CD4-positive, alpha-beta T cell treated with Interleukin-21 for 1 hour (primary cell): ENCODE measurements at places on chromosomes 2 and 18.

DNA sequence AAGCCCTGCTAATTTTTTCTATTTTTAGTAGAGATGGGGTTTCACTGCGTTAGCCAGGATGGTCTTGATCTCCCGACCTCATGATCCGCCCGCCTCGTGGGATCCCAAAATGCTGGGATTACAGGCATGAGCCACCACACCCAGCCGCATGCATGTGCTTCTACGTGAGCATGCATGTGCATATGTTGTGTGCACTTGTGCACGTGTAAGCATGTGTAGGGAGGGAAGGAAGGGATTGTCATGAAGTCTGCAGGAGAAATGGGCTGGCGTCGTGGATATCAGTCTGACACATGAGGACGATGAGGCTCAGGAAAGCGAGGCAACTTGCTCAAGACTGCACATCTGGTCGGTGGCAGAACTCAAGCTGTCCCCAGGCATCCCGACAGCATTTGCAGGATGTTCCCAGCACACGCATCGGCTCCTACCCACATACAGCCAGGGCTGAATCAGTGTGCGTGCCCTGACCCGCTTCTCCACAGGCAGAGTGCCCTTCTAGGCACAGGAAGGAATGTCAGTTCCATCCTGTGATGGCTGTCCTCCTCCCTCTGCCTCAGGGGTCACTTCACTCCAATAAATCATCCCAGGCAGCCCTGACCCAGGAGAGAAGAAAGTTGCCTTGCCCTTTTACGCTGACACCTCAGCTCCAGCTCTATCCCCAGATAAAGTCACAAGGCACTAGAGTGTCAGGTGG is 49.9 kb upstream of the SLC14A2 start:
- DNase-seq = no peak

DNA sequence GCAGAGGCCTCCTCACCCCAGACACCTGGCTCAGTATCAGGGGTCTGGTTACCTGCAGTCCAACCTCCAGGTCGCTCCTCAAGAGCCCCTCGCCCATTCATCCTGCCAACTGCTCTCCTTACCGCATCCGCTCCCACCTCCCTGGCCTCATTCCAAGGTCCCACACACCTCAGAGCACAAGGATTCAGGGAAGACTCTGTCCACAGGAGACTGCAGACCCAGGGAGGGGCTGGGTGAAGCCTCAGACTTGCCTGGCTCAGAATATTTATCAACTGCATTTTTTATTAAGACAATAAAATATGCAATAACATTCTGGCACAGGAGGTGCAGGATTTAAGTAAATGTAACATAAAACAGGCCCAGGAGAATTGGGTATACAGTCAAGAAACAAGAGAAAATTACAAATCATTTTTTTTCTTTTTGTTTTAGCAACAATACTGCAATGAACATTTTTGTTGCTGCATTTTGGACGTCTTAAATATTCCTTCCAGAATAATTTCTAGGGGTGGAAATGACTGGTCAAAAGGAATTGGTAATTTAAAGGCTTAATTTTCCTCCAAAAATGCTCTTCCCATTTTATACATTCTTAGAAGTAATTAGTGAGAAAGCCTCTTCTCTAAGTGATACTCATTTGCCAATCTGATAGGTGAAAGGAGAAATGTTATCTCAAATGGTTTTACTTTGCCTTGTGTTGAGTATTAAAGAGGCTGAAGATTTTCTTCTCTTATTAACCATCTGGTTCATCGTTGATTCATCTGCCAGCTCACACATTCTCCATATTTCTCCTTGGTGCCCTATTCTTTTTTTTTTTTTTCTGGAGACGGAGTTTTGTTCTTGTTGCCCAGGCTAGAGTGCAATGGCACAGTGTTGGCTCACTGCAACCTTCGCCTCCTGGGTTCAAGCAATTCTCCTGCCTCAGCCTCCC is 42.5 kb downstream of the TEX44 start:
- DNase-seq = no peak

GRCh38 chr2:27320958-27321543 is 1.8 kb downstream of the MPV17 start:
- no peak for DNase-seq

- no peak for DNase-seq
Observed at GRCh38 chr18:5770176-5770575, 125.1 kb downstream of the TMEM200C start.

DNA sequence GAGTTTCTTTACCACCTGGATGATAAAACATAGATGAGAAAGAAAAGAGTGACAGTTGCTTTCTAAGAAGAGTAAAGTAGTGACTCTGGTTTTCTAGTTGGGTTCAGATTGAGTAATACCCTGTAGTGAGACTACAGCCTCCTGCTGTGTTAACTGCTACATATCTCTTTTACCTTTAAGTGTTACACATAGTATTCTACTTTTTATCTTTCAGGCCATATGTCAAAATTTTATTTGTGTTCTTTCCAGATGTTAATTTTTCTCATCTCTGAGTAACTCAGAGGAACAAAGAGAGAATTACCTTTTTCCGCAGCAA is 348.2 kb downstream of the CTNNA2 start:
- no peak for DNase-seq

- DNase-seq = no peak
Observed at GRCh38 chr2:3703236-3703756, at the start of gene DCDC2C. Gene DCDC2C (plus strand): TSS chr2:3703575. CDS start chr2:3703752, 177 bp downstream.

DNA sequence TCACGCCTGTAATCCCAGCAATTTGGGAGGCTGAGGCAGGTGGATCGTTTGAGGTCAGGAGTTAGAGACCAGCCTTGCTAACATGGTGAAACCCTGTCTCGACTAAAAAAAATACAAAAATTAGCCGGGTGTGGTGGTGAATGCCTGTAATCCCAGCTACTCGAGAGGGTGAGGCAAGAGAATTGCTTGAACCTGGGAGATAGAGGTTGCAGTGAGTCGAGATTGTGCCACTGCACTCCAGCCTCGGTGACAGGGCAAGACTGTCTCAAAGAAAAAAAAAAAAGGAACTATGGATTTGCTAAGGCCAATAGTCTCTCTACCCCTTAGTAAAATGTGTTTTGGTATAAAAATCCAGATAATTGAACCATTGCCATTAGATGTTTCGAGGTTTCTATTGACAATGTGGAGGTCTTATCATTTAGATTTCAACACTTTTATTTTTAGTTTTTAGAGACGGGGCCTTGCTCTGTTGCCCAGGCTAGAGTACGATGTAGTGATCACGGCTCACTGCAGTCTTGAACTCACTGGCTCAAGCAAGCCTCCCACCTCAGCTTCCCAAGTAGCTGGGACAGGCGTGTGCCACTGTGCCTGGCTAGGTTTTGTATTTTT is 1.1 kb upstream of the TXNDC2 start:
- DNase-seq = no peak

DNA sequence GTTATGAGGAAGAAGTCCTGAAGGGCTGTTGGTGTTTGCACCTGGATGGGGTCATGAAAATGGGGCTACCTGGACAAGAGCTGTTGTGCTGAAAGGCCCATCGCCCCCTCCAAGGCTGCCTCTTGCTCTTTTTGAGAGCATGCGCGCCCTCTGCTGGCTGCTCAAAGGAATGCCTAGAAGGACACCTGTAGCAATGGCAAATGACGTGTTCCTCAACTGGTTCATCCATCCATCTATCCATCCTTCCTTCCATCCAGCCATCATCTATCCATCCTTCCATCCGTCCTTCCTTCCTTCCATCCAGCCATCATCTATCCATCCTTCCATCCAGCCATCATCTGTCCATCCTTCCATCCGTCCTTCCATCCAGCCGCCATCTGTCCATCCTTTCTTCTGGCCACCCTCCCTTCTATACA is 17.2 kb upstream of the RPL31 start:
- peak; percentile 76 for DNase-seq

DNA sequence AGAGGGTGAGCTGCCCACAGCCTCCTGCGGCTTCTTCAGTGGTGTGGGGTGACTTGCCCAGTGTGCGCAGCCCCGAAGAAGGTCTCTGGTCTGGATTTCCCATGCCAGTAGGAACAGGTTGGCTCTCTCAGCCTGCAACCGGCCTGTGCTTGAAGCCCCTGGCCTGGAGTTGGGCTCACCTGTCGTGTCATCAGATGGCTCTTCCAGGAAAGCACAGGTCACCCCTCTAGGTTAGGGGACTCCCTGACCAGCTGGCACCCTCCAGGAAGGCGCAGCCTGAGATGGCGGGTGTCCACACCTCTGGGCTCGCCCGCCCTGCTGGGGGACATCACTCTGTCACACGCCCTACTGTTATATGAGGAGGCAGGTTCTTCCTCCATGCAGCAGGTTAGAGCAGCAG is 179.8 kb downstream of the SEPTIN10 start:
- no peak for DNase-seq

DNA sequence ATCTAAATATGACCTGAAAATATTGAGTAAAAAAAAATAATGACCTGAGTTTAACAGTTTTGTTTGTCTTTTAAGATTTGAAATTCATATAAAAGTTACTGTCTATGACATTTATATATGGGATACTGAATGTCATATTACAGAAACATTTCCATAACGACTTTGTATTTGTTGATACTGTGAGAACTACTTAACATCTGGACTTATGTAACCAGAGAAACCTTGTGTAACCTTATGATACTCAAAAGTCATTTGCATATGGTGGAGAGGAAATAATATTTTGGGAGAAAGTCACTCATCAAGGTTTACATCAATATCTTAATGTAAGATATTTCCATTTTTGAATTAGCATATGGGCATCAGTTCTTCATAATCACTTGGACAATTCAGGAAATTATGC is 12.6 kb downstream of the MFSD6 start:
- DNase-seq = no peak

GRCh38 chr2:20673686-20674308 is 6.9 kb downstream of the GDF7 start:
- DNase-seq = no peak

DNA sequence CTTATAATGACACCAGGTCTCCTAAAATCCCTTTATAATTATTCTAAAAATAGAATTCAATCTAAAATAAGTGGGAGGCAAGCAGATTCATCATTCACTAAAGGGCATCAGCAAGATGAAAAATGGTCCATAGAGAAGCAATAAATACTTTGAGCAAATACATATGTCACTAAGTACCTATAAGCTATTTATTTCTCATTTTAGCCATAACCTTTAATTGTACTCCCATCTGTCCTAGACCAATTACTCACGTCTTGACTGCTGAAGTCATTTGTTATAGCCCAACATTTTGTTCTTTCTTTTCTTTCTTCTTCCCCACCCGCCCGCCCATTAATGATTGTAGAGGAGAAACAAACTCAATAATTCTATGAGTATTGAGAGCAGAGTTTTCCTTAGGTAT is 105.7 kb downstream of the MAP2 start:
- no peak for DNase-seq

- DNase-seq = no peak
Observed at GRCh38 chr2:43345391-43345813, 119.0 kb upstream of the ZFP36L2 start.

GRCh38 chr18:22981274-22982133 is 48.4 kb downstream of the RBBP8 start:
- DNase-seq = no peak

- no peak for DNase-seq
Observed at GRCh38 chr18:49525981-49526380, 35.9 kb upstream of the LIPG start.

GRCh38 chr18:8982416-8983183 is 119.9 kb upstream of the NDUFV2 start:
- peak; percentile 7 for DNase-seq

GRCh38 chr18:35030277-35030989 is 10.8 kb upstream of the MAPRE2 start:
- DNase-seq = peak; percentile 56

DNA sequence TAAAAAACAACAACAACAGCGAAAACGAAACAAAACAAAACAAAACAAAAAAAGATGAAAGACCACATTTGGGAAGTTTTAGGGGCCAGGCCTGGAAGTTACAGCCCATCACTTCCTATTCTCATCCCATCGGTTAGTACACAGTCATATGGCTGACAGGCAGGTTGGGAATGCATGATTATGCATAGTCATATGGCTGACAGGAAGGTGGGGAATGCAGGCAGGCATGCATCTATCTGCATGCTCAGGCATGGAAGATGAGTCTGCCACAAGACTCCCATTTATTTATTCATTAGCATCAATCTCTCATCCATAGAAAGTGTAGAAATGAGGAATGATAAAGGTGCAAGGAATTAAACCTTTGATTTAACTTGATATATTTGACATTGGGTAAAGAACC is 325.3 kb upstream of the MEX3C start:
- no peak for DNase-seq

GRCh38 chr18:26003356-26003755 is 87.1 kb downstream of the SS18 start:
- DNase-seq = no peak

DNA sequence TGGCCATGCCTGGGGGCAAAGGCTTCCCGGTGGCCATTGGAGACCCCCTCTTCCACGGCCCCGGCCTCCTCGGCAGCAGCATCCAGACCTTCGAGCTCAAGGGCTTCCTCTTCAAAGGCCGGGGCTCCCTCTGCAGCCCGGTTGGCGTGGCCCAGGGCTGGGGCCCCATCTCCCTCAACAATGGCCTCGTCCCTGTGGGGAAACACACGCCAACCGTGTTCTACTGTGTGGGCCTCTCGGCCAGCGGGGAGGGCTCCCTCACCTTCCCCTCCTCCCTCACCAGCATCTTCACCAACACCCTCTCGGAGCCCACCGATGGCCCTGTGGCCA is 2.7 kb downstream of the RTP5 start:
- DNase-seq = no peak

DNA sequence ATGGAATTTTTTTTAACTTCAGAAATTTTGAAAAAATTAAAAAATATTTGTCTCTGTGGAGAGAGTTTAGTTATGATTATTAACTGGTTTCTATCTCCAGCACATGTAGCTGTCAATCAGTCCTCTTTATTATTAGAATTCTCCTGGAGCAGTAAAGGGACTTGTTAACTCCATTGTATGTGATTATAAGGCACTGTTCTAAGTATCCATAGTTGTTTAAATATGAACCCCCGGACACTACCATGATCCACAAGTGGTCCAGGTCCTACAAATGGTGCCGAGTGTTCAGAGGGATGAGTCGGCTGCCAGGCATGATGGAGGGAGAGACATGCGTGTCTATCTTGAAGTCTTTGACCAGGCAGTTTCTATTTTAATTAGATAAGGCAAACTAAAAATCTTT is 492 bp downstream of the CHRNA1 start:
- no peak for DNase-seq

DNA sequence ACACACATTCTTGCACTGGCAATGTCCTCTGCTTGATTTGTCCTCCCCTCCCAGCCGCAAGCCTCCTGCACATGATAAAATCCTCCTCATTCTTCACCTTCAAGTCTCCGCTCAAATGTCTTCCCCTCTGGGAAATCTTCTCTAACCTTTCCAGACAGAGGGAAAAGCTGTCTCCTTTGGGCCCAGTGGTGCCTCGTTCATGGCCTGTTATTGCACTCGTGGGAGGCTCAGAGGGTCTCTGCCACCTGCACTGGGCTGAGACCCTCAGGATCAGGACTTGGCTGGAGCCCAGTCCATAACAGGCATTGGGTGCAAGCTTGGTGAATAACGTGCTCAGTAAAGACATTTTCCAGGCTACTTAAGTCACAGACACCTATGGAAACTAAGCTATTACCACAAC is 68.6 kb downstream of the PTGR3 start:
- DNase-seq = no peak

GRCh38 chr18:3995476-3996102 is 459.5 kb downstream of the DLGAP1 start:
- peak; percentile 56 for DNase-seq

GRCh38 chr2:203740871-203741281 is 34.4 kb downstream of the CD28 start:
- peak; percentile 80 for DNase-seq

- DNase-seq = no peak
Observed at GRCh38 chr2:195961873-195962272, 106.8 kb downstream of the DNAH7 start.

GRCh38 chr2:233430651-233431050 is 76.4 kb downstream of the DGKD start:
- no peak for DNase-seq

GRCh38 chr2:59585655-59586054 is 967.8 kb downstream of the BCL11A start:
- no peak for DNase-seq
